Inflammatory macrophage treated with lipopolysaccharide for 4 hours (primary cell): ENCODE measurements at places on chromosomes 4 and X.

GRCh38 chr4:40193016-40193571 is 3.7 kb upstream of the RHOH start:
- DNase-seq = no peak

DNA sequence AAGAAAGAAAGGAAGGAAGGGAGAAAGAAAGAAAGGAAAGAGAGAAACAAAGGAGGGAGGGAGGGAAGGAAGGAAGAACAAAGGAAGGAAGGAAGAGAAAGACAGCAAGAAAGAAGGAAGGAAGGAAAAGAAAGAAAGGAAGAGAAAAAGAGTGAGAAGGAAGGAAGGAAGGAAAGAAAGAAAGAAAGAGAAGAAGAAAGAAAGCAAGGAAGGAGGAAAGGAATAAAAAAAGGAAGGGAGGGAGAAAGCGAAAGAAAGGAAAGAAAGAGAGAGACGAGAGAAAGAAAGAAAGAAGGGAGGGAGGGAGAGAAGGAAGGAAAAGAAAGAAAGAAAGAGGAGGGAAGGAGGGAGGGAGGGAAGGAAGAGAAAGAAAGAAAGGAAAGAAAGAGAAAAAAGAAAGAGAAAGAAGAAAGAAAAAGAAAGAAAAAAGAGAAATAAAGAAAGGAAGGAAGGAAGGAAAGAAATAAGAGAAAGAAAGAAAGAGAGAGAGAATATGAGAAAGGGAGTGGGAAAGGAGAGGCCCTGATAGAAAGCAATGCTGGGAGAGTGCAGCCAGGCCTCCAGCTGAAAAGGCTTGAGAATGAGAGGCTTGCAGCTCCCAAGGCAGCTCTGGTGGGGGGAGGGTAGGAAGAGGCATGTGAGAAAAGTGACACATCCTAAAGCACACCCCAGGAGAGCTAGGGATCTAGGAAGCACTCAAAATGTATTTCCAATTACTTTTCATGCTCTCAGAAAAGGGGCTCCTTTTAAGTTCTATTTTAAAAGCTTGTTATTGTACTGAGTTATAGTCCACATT is 134.0 kb upstream of the ZIC3 start:
- DNase-seq = no peak

DNA sequence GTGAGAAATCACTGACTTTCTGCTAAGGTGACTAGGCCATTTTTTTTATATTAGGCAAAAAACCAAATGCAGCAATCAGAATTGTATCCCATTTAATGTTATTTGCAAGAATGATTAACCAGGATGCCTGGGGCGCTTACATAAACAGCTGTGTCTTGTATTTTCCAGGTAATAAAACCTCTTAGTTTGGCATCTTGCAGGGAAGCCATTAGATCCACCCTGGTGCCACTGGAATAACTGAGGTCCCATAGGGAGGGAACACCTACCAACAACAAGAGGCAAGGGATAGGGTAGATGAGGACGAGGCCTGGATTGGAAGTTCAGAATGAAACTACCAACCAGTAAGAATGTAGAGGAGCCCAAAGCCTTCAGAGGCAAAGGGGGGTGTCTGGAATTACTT is 288.3 kb downstream of the ARHGAP24 start:
- DNase-seq = no peak

GRCh38 chr4:32840461-32841189 is 2120.5 kb downstream of the PCDH7 start:
- DNase-seq = no peak

- DNase-seq = peak; percentile 10
Measured at GRCh38 chr4:67713529-67714247, 12.7 kb upstream of the UBA6 start.

- no peak for DNase-seq
Measured at GRCh38 chr4:187726485-187726884, 269.1 kb upstream of the ZFP42 start.

DNA sequence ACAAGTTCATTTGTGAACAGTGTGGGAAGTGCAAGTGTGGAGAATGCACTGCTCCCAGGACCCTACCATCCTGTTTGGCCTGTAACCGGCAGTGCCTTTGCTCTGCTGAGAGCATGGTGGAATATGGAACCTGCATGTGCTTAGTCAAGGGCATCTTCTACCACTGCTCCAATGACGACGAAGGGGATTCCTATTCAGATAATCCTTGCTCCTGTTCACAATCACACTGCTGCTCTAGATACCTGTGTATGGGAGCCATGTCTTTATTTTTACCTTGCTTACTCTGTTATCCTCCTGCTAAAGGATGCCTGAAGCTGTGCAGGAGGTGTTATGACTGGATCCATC is 5.5 kb downstream of the SPRY1 start:
- no peak for DNase-seq

- no peak for DNase-seq
Measured at GRCh38 chr4:86006057-86006456, 353.8 kb downstream of the MAPK10 start.

DNA sequence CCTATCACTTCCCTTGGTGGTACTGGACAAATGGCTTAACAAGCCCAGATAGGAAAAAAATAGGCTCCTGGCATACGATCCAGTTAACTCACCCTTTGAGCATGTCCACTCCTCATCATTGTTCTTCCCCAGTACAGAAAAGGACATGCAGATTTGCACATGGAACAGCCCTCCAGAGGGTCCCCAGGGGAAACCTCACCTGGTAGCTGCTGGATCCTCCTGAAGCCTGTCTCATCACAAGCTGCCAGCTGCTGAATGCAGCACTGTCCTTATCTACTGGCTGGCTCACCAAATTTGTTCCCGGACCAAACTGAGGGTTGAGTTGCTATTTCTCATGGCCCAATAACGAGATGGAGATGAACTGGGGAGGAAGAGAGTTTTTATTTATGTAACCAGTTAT is 49.4 kb downstream of the SERTM2 start:
- no peak for DNase-seq

- DNase-seq = no peak
Measured at GRCh38 chr4:2318885-2319284, 57.0 kb upstream of the MXD4 start.

DNA sequence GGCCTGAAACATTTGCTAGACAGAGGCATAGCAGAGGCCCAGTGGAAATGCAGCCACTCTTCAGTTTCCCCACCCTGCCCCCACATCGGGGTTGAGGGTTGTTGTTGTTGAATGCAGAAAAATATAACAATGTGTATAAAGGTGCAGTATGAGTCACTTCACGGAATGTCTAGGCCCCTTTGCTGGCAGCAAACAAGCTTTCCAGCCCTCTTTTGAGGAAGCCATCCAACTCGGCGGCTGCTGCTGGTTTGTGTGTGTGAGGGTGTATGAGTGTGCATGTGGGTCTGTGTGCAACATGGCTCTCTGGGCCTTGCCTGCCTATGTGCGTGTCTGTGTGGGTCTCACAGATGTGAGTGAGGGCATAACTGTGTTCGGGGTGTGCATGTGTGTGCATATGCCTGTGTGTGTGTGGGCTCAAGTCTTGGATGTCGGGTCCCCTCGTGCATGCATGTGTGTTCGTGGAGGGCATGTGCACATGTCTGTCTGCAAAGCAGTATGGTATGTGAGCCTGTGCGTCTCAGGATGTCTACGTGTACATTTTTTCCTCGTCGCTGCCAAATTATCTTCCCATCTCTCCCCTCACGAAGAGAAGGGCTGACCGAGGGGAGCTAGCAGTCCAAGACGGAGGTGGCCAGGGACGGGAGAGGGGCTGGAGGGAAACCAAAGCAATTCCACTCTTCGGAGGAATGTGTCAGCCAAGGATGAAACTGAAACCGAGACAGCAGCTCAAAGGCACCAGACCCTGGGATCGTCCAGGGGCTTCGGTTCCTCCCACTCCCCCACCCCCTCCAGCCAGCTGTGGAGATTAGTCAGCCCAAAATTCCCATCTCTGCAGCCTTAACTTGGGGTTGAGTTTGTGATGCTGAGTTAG is 8.4 kb upstream of the ELF4 start:
- DNase-seq = peak; percentile 55

GRCh38 chrX:126485409-126485808 is 67.2 kb downstream of the DCAF12L1 start:
- DNase-seq = no peak

DNA sequence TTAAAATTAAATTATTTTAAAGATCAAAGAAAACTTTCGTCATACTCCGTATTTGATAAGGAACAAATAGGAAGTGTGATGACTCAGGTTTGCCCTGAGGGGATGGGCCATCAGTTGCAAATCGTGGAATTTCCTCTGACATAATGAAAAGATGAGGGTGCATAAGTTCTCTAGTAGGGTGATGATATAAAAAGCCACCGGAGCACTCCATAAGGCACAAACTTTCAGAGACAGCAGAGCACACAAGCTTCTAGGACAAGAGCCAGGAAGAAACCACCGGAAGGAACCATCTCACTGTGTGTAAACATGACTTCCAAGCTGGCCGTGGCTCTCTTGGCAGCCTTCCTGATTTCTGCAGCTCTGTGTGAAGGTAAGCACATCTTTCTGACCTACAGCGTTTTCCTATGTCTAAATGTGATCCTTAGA is at the start of gene CXCL8:
TSS of gene CXCL8 (plus strand) at position 217 of the 426 bp plus-strand sequence. CDS start at position 307, 90 bp downstream.
- peak; percentile 99 for DNase-seq

GRCh38 chrX:153825042-153825441 is 5.3 kb downstream of the PDZD4 start:
- DNase-seq = no peak

DNA sequence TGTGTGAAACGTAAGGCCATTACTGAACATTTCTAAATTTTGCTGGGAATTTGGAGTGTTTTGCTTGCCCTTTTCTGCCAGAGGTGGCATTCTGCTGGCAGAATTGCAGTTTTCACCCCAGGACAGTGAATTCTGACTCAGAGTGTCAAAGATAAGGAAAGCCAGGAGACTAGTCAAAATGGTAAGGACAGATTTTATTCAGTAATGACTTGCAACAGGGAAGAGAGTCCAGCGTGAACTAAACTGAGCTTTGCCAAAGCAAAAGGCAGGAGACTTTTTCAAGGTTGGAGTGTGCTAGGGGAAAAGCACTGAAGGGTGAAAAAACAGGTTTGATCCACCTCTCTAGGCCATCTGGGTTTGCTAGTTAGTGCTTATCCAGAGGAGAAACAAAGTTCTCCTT is 19.4 kb downstream of the MRFAP1 start:
- no peak for DNase-seq

GRCh38 chr4:157781361-157781760 is 391.5 kb downstream of the GASK1B start:
- DNase-seq = no peak

GRCh38 chrX:123525123-123525725 is 207.6 kb downstream of the THOC2 start:
- no peak for DNase-seq

GRCh38 chrX:2782171-2782570 is 30.3 kb downstream of the XG start:
- no peak for DNase-seq

DNA sequence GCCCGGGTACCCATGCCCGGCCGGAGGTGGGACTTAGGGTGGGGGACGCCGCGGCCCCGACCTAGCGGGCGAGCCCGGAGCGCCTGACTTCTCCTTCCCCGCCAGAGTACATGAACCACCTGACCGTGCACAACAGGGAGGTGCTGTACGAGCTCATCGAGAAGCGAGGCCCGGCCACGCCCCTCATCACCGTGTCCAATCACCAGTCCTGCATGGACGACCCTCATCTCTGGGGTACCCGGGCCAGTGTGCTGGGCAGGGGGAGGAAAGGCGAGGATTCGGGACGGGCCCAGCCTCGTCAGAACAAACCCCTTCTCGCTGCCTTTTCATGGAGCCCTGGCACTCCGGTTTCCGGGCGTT is 622 bp downstream of the TAFAZZIN start:
- peak; percentile 42 for DNase-seq

- no peak for DNase-seq
Measured at GRCh38 chrX:23118163-23118562, 118.4 kb downstream of the DDX53 start.

GRCh38 chr4:133151691-133152329 is 2.7 kb downstream of the PCDH10 start:
- DNase-seq = no peak

DNA sequence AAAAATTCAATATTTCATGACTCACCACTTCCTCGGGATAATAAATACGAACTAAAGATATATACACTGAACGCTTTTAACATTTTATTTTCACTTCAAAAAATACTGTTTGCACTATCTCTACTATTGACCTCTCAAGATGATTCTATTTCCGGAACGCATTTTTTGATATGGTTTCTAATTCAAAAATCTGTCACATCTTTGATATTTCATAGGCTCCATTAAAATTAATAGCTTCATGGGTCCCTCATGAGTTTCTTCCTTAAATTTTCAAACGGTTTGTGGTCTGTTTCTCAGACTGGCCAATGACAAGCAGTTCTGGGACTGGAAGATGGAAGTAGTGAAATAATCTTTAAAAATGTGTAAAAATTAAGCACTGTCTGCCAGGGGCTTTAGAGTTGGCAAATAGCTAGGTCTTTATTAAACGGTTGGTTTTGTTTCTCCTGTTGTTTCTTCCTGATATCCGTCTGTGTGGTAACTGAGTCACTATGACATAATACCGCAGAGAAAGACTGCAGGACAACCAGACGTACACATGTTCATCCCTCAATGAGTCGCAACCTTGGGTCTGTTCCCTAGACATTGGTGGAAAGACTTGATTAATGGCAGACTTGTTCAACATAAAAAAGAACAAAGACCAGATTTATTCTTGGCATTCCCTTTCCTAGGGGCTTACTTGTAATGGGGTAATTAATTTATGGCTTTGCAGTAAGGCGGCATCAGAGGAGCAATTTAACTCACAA is 133.8 kb downstream of the PALLD start:
- DNase-seq = peak; percentile 64

- DNase-seq = no peak
Measured at GRCh38 chrX:123695242-123695641, 37.6 kb downstream of the THOC2 start.

DNA sequence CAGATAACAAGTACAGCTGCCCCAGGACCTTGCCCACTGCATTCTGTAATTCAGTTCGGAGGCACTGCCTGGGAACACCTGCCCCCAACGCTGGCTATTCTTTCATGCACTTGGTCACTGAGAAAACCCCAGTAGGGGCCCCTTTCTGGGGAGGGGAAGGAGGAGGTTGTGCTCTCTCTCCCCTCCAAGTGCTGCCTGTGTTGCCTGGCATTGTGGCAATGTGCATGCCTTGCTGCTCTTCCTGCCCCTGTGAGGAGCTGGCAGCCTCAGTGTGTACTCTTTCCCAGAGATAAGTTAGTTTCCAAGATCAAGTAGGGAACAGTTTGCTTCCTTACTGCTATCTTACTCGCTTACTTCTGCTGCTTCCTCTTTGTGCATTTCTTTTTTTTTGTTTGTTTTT is 90.8 kb downstream of the AASDH start:
- no peak for DNase-seq

GRCh38 chr4:140140566-140140965 is 13.4 kb downstream of the MAML3 start:
- no peak for DNase-seq

GRCh38 chr4:23441530-23442069 is 448.2 kb downstream of the PPARGC1A start:
- DNase-seq = no peak

- no peak for DNase-seq
Measured at GRCh38 chr4:16995451-16995850, 97.0 kb upstream of the LDB2 start.

GRCh38 chr4:38125816-38126215 is 165.6 kb downstream of the PTTG2 start:
- DNase-seq = peak; percentile 87

- DNase-seq = no peak
Measured at GRCh38 chr4:121041307-121042090, 30.8 kb downstream of the NDNF start.
